Cardiac muscle cell (in vitro differentiated cells and primary cell): ENCODE measurements at places on chromosomes 12 and 14. TPM values are rescaled to one million over a fixed set of nuclear protein-coding genes. Genes with fewer than 3 reads are reported as not detected.
A peak's percentile ranks its signal among the peaks of the same experiment; 100 is the strongest.

DNA sequence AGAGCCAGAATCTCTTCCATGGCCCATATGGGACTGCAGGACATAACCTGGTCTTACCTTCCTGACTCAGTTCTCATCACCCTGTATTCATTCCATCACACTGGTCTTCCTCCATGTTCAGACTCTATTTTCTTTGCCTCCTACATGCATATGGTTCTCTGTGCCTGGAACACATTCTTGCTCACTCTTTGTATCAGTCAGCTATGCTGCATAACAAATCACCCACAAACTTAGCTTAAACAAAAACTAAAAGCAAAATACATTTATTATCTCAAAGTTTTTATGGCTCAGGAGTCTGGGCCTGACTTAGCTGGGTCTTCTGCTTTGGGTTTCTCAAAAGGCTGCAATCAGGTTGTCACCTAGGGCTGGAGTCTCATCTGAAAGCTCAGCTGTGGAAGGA is 712.6 kb upstream of the TBX3 start:
- H3K27ac ChIP-seq = no peak overlapping the region
- no peaks in the 10 kb centered on the region for H3K4me1 ChIP-seq
- H3K27me3 ChIP-seq = no peaks in the 10 kb centered on the region
- no peaks in the 10 kb centered on the region for H3K36me3 ChIP-seq

CCDC184 gene
- polyA plus RNA-seq = not detected in 2 replicates

DNA sequence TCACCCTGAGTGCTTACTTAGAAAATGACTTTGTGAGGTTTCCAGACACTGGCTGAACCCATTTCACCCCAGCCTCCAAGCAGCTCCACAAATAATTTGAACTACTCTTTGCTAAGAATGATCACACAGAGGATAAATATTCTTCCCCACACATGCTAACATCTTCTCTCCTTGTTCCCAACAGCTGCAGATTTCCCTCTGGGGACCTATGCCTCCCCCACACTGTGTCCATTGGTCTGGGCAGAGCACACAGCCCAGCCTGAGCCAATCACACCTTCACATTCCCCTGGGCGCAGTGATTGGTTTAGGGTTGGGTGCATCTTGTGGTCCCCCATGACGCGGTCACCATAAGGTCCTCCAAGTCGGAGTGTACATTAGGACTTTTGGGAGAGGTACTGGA is 6.9 kb downstream of the SDR9C7 start:
- no peak overlapping the region for H3K27ac ChIP-seq
- no peaks in the 10 kb centered on the region for H3K36me3 ChIP-seq
- H3K4me3 ChIP-seq = no peak overlapping the region
- H3K4me1 ChIP-seq = peaks cover 6% of the 10 kb centered on the region

DNA sequence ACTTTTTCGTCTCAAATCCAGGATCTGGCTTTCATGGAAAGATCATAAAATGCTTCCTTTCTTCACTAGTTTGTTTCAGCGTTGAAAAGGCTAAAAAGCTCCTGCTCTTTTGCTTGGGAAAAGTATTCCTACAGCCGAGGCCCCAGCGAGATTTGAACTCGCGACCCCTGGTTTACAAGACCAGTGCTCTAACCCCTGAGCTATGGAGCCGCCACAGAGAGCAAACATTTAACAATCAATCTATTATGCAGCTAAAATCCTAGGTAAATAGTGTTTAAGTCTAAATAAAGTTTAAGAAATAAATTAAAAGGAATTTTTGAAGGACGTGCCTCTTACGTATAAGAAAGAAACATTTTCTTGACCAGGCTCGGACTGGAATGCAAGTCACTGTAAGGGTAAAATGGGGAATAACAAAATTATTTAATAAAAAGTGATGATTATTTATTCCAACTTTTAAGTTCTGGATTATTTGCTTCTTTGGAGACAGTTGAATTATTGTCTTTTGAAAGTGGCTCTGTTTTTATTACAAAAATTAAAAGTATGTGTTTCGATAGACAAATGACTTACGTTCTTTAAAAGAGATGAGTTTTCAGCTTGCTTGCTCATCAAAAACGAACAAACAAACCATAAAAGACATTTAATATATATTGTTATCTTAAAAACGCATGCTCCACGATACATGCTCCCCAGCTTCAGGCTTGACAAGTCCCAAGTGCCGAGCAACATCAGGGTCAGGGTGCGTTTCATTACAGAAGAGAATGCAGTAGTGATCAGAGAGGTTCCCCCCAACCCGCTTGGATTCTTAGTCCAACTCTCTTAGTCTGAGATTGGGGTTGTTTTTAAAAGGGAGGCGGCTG is 10.2 kb downstream of the OR6S1 start:
- H3K36me3 ChIP-seq = no peaks in the 10 kb centered on the region
- H3K27me3 ChIP-seq = peaks cover 52% of the 10 kb centered on the region
- no peak overlapping the region for H3K27ac ChIP-seq
- no peaks in the 10 kb centered on the region for H3K4me1 ChIP-seq
- peak; percentile 63 for DNase-seq
- H3K4me3 ChIP-seq = peak overlapping the region; percentile 43

DNA sequence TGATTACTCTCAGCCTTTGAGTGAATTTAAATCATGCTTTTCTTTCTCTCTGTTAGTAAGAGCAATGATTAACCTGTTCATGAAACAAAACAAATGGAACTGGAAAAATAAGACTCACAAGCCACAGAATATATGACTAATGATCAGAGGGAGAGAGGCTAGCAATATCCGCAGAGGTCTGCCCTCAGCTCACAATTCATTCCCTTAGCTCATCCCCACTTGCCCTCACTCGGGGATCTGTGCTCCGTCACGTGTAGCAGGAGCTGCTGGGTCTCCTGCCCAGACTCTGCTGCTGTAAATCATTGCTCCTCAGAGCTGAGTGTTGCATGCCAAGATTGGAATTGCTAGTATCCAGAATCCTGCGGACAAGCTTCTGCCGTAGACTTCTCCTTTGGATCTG is 53.1 kb upstream of the GNG2 start:
- H3K36me3 ChIP-seq = no peaks in the 10 kb centered on the region
- no peak overlapping the region for H3K27ac ChIP-seq
- DNase-seq = no peak
- no peaks in the 10 kb centered on the region for H3K27me3 ChIP-seq
- no peak overlapping the region for H3K4me3 ChIP-seq

DNA sequence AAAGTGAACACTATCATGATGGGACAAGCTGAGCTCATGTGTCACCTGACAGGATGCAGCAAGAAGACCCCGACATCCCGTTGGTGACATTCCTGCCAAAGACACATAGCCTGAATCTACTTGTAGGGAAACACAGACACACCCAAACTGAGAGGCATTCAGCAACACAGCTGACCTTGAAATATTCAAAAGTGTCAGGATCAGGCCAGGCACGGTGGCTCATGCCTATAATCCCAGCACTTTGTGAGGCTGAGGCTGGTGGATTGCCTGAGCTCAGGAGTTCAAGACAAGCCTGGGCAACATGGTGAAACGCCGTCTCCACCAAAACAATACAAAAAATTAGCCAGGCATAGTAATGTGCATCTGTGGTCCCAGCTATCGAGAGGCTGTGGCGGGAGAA is 232.0 kb upstream of the PLXNC1 start:
- H3K4me1 ChIP-seq = peaks cover 6% of the 10 kb centered on the region
- H3K27me3 ChIP-seq = no peaks in the 10 kb centered on the region
- DNase-seq = no peak

DNA sequence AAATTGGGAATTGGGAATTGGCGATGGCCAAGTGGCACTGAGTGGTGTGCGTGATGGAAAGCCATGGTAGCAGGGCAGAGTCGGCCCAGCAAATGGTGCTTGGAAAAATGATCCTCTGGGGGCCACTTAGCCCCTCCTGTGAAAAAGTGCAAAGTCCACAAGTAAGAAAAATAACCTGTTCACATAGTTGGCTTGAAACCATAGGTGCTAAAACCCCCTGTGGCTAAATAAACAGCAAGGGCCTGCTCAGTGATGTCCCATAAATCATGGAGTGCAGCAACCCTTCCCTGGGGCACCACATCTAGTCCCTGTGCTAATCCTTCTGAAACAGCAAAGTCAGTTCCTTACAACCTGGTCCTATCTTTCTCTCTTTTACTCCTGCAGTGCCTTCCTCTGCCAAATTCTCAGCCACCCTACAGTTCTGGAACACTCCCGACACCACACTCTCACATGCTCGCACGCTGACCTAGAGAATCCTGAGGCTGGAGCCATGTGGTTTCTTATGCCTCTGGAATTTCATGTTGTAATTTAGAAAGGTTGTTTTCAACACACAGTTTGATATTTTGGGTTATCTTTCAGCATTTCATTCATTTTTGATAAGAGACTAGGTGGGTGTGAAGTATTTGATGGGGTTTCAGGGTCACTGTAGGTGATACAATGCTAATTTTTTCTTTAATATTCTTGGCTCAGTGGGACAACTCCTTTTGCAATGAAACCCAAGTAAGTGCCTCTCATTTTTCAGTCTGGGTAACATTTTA is 123.6 kb downstream of the SMOC1 start:
- DNase-seq = no peak
- H3K27ac ChIP-seq = no peak overlapping the region
- H3K27me3 ChIP-seq = no peaks in the 10 kb centered on the region
- no peak overlapping the region for H3K4me3 ChIP-seq
- H3K4me1 ChIP-seq = no peaks in the 10 kb centered on the region

- no peak overlapping the region for H3K27ac ChIP-seq
- H3K4me1 ChIP-seq = peaks cover 12% of the 10 kb centered on the region
- H3K4me3 ChIP-seq = no peak overlapping the region
- H3K27me3 ChIP-seq = no peaks in the 10 kb centered on the region
Observed at GRCh38 chr12:22682663-22683062, 57.7 kb downstream of the ETNK1 start.
